ENCODE measurements at places on chromosomes 4 and X. TPM values are rescaled to one million over a fixed set of nuclear protein-coding genes. Genes with fewer than 3 reads are reported as not detected.

SLC9B2 gene
- 8.3 TPM for total RNA-seq

CHM gene
- 11.9 TPM for total RNA-seq

GABRE gene
- 15.9 TPM for total RNA-seq

GPR143 gene
- not detected for total RNA-seq

GAGE1 gene
- total RNA-seq: not detected

PNCK gene
- 0.58 TPM for total RNA-seq

SULT1B1 gene
- not detected for total RNA-seq

CCNI gene
- 78.9 TPM for total RNA-seq

TMEM156 gene
- 19.5 TPM for total RNA-seq

ACE2 gene
- total RNA-seq: not detected

GLOD5 gene
- total RNA-seq: not detected

PAGE2 gene
- not detected for total RNA-seq

IL21 gene
- not detected for total RNA-seq

GSX2 gene
- not detected for total RNA-seq

EVC2 gene
- total RNA-seq: 2.5 TPM

BBS12 gene
- 3.0 TPM for total RNA-seq

PDK3 gene
- 5.4 TPM for total RNA-seq
